ENCODE measurements at places on chromosomes 7 and 10. TPM values are rescaled to one million over a fixed set of nuclear protein-coding genes. Genes with fewer than 3 reads are reported as not detected.

GRCh38 chr7:141788296-141788695, 1.7 kb upstream of the TAS2R5 start:
- no peaks in the 10 kb centered on the region for H3K27me3 ChIP-seq
- H3K27ac ChIP-seq = no peak overlapping the region
- H3K4me1 ChIP-seq = no peaks in the 10 kb centered on the region
- no peak overlapping the region for H3K4me3 ChIP-seq
- no peak for DNase-seq
- no peaks in the 10 kb centered on the region for H3K36me3 ChIP-seq

GRCh38 chr10:111873621-111874135, 309.9 kb downstream of the GPAM start:
- H3K4me3 ChIP-seq = no peak overlapping the region
- H3K27me3 ChIP-seq = no peaks in the 10 kb centered on the region
- H3K36me3 ChIP-seq = no peaks in the 10 kb centered on the region
- H3K4me1 ChIP-seq = no peaks in the 10 kb centered on the region
- no peak for DNase-seq
- H3K27ac ChIP-seq = no peak overlapping the region

IFIT1B gene
- not detected for total RNA-seq

GRCh38 chr10:101052285-101052684, 9.5 kb upstream of the KAZALD1 start:
- peaks cover 22% of the 10 kb centered on the region for H3K27me3 ChIP-seq
- peaks cover 15% of the 10 kb centered on the region for H3K4me1 ChIP-seq
- no peaks in the 10 kb centered on the region for H3K36me3 ChIP-seq
- no peak overlapping the region for H3K4me3 ChIP-seq
- H3K27ac ChIP-seq = no peak overlapping the region

UBTD1 gene
- total RNA-seq = 5.0 TPM
